ENCODE measurements at places on chromosomes 5 and 9.
A peak's percentile ranks its signal among the peaks of the same experiment; 100 is the strongest.

- peaks cover 32% of the 10 kb centered on the region for H3K4me1 ChIP-seq
- H3K4me3 ChIP-seq: peak overlapping the region; percentile 87
- H3K27me3 ChIP-seq: no peaks in the 10 kb centered on the region
- DNase-seq: peak; percentile 70
- peaks cover 26% of the 10 kb centered on the region for H3K36me3 ChIP-seq
- H3K27ac ChIP-seq: peak overlapping the region; percentile 94
Observed at GRCh38 chr9:100427366-100428263, 672 bp downstream of the MSANTD3 start.

DNA sequence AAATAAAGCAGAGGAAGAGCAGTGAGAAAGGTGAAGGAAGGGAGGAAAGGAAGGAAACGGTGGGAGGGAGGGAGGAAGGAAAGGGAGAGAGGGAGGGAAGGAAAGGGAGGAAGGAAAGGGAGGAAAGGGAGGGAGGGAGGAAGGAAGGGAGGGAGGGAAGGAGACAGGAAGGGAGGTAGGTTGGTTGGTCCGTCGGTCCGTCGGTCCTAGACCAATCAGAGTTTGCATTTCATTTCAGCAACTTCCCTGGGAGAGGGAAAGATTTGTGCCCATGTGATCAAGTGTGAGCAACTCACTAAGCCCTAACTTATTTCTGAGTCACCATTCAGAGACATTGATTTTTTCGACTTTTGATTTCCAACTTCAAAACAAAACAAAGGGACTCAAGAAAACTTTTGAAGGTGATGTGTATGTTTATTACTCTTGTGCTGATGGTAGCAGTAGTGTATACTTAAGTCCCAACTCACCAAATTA, 18.8 kb downstream of the NANS start:
- no peak overlapping the region for H3K27ac ChIP-seq
- H3K27me3 ChIP-seq: no peaks in the 10 kb centered on the region
- no peak for DNase-seq
- peaks cover 31% of the 10 kb centered on the region for H3K36me3 ChIP-seq
- H3K4me1 ChIP-seq: no peaks in the 10 kb centered on the region

DNA sequence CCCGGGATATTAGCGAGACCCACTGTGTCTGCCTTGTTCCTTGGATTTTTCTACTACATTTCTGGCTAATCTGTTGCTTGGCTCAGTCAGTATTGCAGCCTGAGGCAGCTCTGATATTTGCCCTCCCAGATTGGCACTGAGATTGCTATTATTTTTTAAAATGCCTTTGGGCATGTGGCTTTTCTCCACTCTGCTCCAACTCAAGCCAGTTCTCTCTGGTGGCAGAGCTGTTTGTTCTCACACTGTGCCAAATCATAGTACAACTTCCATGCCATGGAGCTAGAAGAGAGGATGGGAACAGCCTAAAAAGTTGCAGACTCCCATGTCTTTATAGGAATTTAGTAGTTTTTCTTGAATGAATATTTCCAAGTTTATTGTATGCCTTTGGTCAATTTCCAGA, 155.9 kb upstream of the ATP10B start:
- no peak overlapping the region for H3K27ac ChIP-seq
- no peaks in the 10 kb centered on the region for H3K4me1 ChIP-seq
- no peak for DNase-seq
- H3K4me3 ChIP-seq: no peak overlapping the region
- no peaks in the 10 kb centered on the region for H3K36me3 ChIP-seq

DNA sequence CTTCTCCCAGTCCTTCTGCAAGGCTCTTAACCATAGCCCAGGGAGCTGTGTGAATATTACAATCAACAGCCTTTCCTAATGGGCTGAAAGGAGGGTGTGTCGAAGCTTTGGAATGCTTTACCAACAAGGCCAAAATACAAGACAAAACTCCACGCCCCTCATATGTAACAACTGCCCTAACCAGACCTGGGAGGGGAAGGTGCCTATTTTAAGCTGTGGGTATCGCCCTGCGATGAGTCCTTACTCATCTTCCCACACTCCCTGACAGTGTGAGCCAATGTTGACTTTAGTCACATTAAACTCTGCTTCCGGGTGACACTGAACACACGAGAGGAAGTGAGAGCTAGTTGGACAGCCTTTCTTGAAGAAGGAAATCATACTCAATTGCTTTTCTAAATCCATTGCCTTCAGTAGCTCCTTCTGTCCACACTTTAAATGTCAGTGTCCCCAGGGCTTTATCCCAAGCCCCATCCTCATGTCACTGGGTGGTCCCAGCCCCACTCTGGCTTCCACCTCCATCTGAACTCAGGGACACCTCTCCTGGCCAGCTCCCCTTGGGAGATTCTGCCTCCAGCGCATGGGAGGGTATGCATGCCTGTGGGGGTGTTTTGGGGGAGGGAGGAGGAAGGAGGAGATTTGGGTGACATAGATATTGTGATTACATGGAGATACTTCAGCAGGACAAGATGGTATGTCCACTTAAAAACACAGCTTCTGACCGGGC, 6.5 kb upstream of the TBC1D9B start:
- no peaks in the 10 kb centered on the region for H3K36me3 ChIP-seq
- DNase-seq: no peak
- H3K27me3 ChIP-seq: no peaks in the 10 kb centered on the region

- no peaks in the 10 kb centered on the region for H3K36me3 ChIP-seq
- DNase-seq: no peak
- H3K27ac ChIP-seq: no peak overlapping the region
- no peaks in the 10 kb centered on the region for H3K27me3 ChIP-seq
Observed at GRCh38 chr9:35918780-35919179, 9.5 kb downstream of the SPAAR start.

DNA sequence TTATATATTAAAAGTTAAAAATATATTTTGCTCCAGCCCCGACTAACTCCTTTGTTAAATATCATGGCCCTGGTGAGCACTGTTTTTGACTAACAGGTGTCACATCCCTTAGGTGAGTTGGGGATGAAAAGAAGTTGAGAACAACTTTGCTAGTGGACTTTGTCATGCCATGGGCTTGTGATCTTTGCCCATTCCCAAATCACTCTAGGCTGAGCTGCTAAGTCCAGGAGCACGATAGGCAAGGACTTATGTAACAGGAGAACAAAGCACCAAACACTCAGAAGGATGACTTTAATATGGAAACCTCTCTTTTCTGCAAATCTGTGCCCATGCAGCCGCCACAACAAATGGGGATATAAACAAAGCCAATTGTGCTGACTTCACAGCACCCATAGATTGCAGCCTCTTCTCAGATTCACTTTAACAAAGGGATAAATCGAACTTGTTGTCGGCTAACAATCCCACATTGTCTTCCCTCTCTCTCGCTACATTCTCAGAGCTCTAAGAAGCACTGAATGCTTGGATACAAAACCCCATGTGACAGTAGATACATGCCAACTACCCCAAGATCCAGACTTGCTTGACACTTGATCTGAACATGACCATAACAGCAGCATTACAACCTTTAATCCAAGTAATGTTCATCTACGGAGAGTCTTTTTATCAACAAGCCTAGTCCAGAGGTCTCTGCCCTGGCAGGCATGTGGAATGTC, 86.8 kb upstream of the CD180 start:
- no peak for DNase-seq
- H3K4me3 ChIP-seq: no peak overlapping the region
- no peak overlapping the region for H3K27ac ChIP-seq
- H3K4me1 ChIP-seq: peaks cover 14% of the 10 kb centered on the region
- H3K36me3 ChIP-seq: no peaks in the 10 kb centered on the region
- no peaks in the 10 kb centered on the region for H3K27me3 ChIP-seq
